ENCODE measurements at places on chromosomes 4 and X. TPM values are rescaled to one million over a fixed set of nuclear protein-coding genes. Genes with fewer than 3 reads are reported as not detected.

RAB39B gene
- polyA plus RNA-seq, result 7.9 TPM

GALNT7 gene
- 12.6 TPM for polyA plus RNA-seq

MAGEA2B gene
- polyA plus RNA-seq, result not detected

AKAP17A gene
- polyA plus RNA-seq, result 43.0 TPM

- no peaks in the 10 kb centered on the region for H3K27me3 ChIP-seq
- H3K27ac ChIP-seq, result no peak overlapping the region
- no peaks in the 10 kb centered on the region for H3K4me1 ChIP-seq
- H3K36me3 ChIP-seq, result no peaks in the 10 kb centered on the region
Observed at GRCh38 chr4:184873054-184873453, 47.3 kb upstream of the ACSL1 start.

GRCh38 chr4:185512516-185512915 lies 22.8 kb downstream of the PDLIM3 start:
- H3K4me3 ChIP-seq, result no peak overlapping the region
- H3K4me1 ChIP-seq, result peaks cover 18% of the 10 kb centered on the region
- no peak for DNase-seq
- peaks cover 22% of the 10 kb centered on the region for H3K27me3 ChIP-seq

DNA sequence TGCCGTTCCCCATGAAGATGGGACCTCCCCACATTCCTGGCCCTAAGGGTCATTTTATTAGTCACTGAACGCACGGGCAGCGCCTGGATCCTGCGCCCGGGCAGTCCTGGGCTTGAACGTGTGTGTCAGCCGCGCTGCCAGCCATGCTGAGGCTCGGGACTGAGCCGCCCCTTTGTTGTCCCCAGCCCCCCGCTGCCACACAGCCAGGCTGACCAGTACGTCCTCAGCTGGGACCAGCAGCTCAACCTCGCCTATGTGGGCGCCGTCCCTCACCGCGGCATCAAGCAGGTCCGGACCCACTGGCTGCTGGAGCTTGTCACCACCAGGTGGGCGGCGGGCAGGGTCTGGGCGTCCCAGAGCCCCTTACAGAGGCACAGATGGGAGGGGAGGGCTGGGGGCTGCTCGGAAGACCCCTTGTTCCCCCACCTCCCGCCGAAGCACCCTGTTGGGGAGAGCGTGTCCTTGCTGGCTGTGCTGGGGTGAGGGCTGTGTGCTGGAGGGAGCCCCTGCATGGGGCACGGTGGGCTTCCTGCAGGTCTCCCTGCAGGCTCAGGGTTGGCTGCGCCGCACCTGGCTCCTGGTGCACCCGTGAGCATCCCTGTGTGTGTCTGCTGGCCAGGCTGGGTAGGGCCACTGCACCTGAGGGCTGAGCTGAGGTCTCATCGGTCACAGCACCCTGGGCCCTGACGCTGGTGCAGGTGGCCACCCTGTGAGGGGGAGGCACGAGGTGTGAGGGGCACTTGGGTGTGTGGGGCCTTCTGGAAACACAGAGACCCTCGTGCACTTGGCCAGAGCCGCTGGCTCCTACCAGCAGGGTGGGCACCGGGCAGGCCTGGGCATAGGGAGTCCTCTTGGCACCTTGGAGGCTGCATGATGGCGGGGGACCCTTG lies 1.0 kb downstream of the IDUA start:
- DNase-seq, result no peak
- no peaks in the 10 kb centered on the region for H3K27me3 ChIP-seq
- no peak overlapping the region for H3K4me3 ChIP-seq
- no peaks in the 10 kb centered on the region for H3K36me3 ChIP-seq
- peaks cover 34% of the 10 kb centered on the region for H3K4me1 ChIP-seq

- peaks cover 47% of the 10 kb centered on the region for H3K4me1 ChIP-seq
- DNase-seq, result no peak
- no peak overlapping the region for H3K4me3 ChIP-seq
- H3K27me3 ChIP-seq, result no peaks in the 10 kb centered on the region
- H3K27ac ChIP-seq, result no peak overlapping the region
Observed at GRCh38 chrX:153336988-153337387, 3.0 kb downstream of the ZNF275 start.

Data from CD4-positive, alpha-beta memory T cell (primary cell).